ENCODE measurements at places on chromosomes 7 and 10. TPM values are rescaled to one million over a fixed set of nuclear protein-coding genes. Genes with fewer than 3 reads are reported as not detected.

The OPN1SW gene
- total RNA-seq: not detected

- no peak for DNase-seq
Measured at GRCh38 chr10:128125416-128125943, 743 bp downstream of the MKI67 start.

DNA sequence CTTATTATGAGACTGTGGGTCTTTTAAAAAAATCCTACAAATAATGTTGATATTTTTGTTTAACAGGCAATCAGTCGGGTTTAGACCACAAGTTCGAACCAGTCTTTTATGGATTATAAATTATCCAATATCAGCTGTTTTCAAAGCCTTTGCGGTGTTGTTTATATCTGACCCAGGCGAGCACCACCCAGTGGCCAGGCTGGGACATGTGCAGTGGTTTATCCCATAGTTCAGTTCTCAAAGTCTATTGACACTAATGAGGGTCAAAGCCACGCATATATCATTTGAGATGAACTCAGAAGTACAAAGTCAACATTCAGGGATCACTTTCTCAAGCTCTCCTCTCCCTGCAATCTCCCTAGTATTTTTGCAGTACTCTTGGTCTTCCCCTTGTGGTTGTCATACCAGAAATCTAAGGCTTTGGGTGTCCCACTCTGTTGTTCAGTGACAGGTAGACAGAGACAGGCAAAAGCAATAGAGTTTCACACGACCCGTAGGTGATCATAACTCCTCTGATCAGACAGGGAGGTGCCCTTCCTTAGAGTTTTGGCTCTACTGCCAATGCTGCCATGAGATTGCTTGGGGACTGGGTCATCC lies 117.4 kb upstream of the POM121L12 start:
- no peak for DNase-seq

DNA sequence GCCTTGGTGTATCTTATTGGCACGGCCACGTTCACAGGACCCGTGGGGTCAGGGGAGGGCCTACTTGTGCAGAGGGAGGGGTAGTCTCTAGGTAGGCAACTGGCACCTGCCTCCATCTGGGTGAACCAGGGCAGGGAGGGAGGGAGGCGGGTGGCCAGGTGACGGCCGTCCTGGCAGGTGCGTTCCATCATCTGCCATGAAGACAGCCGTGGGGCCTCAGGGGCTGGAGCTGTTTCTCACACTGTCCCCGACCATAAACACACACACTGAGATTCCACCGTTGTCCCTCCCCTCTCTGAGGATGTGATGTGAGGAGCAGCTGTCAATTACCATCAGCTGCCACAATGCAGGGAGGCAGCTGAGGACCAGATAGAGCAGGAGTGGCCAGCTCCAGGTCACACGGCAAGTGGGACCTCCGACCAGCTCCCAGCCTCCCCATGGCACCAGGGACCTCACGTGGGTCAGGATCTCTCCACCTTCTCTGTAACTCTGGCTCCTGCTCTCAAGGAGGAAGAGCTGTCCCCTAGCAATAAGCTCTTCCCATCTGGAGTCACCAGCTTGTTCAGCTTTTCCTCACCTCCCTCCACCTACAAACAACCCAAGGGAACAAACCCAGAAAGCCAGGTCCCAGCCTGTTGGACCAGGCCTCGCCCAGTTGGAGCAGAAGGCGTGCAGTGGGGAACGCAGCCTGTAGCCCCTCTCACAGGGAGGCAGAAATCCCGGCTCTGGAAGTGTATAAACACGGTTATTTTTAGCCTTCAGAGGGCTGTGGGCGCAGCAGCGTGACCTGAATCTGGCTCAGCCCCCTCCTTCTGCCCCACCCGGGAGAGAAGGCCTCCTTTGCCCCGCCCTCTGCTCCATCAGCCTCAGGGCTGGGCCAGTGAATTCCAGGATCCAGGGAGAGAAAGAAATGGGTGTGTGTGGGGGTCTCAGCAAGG lies 33.1 kb downstream of the ZMIZ1 start:
- DNase-seq: peak; percentile 78

The PNLIPRP3 gene
- not detected for total RNA-seq

DNA sequence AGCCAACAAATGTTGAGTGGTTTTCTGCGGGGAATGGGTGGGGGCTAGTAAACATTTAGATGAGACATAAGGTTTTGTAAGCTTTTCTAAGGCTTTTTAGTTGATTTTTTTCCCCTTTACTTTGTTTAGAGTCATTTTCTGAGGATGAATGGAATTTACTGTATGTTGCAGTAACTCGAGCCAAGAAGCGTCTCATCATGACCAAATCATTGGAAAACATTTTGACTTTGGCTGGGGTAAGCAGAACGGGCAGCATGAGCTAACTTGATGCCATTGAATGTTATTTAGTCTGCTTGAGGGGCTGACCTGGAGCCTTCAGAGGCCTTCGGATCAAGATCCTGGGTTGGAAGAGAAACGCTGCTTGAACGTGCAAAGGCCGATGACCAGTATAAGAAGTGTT lies 37.3 kb downstream of the FBH1 start:
- DNase-seq: peak; percentile 47

- no peak for DNase-seq
Measured at GRCh38 chr7:117084286-117084685, 131.0 kb downstream of the ST7 start.

The TRIM50 gene
- not detected for total RNA-seq

The PLEKHS1 gene
- total RNA-seq: under 0.01 TPM

The CHST3 gene
- total RNA-seq: 37.4 TPM
